ENCODE measurements at places on chromosomes 3 and 15. TPM values are rescaled to one million over a fixed set of nuclear protein-coding genes. Genes with fewer than 3 reads are reported as not detected.

GRCh38 chr15:65466901-65467300, 44.2 kb upstream of the IGDCC4 start:
- H3K4me3 ChIP-seq, result no peak overlapping the region
- no peak for DNase-seq
- H3K27ac ChIP-seq, result no peak overlapping the region

DNA sequence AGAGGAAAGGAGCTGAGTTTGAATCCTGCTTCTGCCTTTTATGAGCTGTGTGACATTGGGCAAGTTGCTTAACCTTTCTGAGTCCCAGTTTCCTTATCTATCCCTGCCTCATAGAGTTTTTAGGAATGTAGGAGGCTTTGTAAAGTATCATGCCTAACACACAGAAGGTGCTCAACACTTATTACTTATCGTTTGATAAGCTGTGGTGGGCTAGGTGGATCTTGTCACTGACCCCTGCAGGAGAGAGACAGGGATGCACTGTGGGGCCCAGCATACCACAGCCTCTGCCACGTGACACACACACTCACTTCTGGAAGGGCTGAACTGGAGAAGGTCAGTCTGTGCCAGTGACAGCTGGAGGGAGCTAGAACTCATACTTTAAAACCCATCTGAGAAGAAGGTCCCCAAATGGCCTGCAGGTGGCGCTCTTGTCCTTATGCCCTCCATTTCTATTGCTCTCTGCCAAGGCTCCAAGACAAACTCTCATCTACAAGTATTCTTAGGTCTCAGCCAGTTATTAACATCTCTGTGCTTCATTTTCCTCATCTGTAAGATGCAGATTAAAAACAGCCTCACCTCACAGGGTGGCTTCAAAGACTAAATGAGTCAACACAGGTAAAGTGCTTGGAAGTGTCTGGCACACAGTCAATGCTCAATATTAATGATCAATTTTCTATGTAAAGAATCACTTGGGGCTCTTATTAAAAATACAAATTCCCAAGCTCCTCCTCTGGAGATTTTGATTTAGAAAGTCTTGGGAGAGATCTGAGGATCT, 57.5 kb upstream of the HACD2 start:
- no peaks in the 10 kb centered on the region for H3K27me3 ChIP-seq
- no peak overlapping the region for H3K27ac ChIP-seq
- H3K4me1 ChIP-seq, result no peaks in the 10 kb centered on the region
- no peak overlapping the region for H3K4me3 ChIP-seq
- DNase-seq, result peak; percentile 77

GRCh38 chr15:69979262-69979661, 118.5 kb downstream of the TLE3 start:
- no peak overlapping the region for H3K27ac ChIP-seq
- no peak overlapping the region for H3K4me3 ChIP-seq
- H3K4me1 ChIP-seq, result no peaks in the 10 kb centered on the region
- no peaks in the 10 kb centered on the region for H3K36me3 ChIP-seq
- H3K27me3 ChIP-seq, result no peaks in the 10 kb centered on the region

- no peaks in the 10 kb centered on the region for H3K36me3 ChIP-seq
- no peak for DNase-seq
- no peaks in the 10 kb centered on the region for H3K4me1 ChIP-seq
- no peak overlapping the region for H3K4me3 ChIP-seq
Measured at GRCh38 chr3:197021729-197022404, 7.8 kb downstream of the MELTF start.

DNA sequence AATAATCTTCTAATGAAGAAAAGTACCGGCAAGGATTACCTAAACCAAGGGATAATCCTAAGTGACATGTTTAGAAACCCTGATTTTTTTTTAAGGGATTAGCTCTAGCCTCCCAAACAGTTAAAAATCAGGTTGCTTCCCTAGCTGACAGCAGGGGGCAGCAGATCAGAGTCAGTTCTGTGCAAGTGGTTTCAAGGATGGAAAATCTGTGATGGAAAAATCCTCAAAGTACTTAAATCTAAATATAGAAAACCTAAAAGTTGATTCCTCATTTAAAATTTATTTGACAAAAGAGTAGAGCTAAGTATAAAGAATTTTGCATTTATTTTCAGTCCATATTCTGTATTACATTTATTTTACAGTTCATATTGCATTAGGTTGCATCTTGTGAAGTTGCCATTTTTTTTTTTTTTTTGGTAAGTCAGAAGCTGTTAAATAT, 107.6 kb downstream of the PEX5L start:
- H3K27me3 ChIP-seq, result no peaks in the 10 kb centered on the region
- peak; percentile 38 for DNase-seq
- H3K4me1 ChIP-seq, result no peaks in the 10 kb centered on the region
- no peaks in the 10 kb centered on the region for H3K36me3 ChIP-seq

DNA sequence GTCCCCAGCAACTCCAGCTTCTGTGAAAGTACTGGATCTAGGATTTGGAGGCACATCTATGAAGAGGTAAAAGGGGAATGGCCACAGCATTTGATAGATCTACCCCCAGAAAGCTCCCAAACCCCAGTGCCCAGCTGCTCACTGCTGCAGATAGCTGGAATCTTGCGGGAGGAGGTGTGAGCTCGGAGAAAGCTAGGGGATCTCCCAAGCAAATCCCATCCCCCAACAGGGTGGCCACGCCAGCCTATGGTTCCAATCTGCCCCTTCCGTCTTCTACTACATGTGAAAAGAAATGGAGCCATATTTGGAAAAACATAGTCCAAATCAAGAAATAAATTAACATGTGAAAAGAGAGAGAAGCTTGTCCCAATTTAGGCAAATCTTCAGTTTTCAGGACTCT, 42.0 kb downstream of the SEMA5B start:
- no peaks in the 10 kb centered on the region for H3K36me3 ChIP-seq
- H3K4me1 ChIP-seq, result no peaks in the 10 kb centered on the region
- DNase-seq, result no peak
- no peak overlapping the region for H3K27ac ChIP-seq

GRCh38 chr3:51975852-51976549, 1.1 kb downstream of the ABHD14A start:
- H3K27ac ChIP-seq, result peak overlapping the region; percentile 74
- H3K4me1 ChIP-seq, result peaks cover 12% of the 10 kb centered on the region
- H3K36me3 ChIP-seq, result no peaks in the 10 kb centered on the region
- peak overlapping the region; percentile 71 for H3K4me3 ChIP-seq

GRCh38 chr3:56188201-56188600, 280.1 kb downstream of the ERC2 start:
- H3K27ac ChIP-seq, result no peak overlapping the region
- no peak overlapping the region for H3K4me3 ChIP-seq
- no peaks in the 10 kb centered on the region for H3K36me3 ChIP-seq
- H3K27me3 ChIP-seq, result no peaks in the 10 kb centered on the region

- peak overlapping the region; percentile 99 for H3K27ac ChIP-seq
- H3K36me3 ChIP-seq, result no peaks in the 10 kb centered on the region
- H3K4me1 ChIP-seq, result peaks cover 34% of the 10 kb centered on the region
- H3K27me3 ChIP-seq, result no peaks in the 10 kb centered on the region
- peak; percentile 65 for DNase-seq
- H3K4me3 ChIP-seq, result peak overlapping the region; percentile 95
Measured at GRCh38 chr3:192917028-192917403, 640 bp downstream of the MB21D2 start.

DNA sequence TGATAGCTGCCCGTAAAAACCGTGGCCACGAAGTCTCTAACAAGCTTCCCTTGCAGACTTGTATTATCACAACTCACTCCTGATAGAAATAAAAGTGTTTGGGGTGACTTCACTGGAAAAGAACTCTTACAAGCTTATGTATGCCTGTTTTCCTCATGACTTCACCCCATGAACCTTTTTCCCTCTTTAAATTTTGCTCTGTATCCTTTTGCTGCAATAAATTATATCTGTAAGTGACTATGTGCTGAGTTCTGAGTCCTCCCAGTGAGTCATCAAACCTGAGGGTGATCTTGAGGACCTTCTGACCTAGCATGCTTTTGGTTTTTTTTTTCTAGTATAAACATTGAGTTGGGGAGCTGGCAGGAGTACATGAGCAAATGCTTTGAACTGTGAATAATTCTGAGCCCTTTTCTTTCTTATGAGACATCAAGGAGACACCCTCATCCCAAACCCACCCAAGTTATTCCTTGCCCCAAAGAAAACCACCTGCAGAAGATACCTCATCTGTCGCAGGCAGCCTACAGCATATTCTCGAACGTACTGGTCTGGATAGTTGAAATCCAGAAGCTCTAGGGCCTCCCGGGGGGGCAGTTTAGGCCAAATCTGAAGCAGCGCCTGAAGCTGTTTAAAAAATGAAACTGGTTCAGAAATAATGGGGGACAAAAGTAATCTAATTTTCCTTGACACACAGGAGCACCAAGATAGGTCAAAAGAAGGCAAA, 85.9 kb downstream of the FAIM start:
- DNase-seq, result no peak
- no peaks in the 10 kb centered on the region for H3K36me3 ChIP-seq
- H3K27ac ChIP-seq, result no peak overlapping the region
- no peak overlapping the region for H3K4me3 ChIP-seq
- no peaks in the 10 kb centered on the region for H3K4me1 ChIP-seq

DNA sequence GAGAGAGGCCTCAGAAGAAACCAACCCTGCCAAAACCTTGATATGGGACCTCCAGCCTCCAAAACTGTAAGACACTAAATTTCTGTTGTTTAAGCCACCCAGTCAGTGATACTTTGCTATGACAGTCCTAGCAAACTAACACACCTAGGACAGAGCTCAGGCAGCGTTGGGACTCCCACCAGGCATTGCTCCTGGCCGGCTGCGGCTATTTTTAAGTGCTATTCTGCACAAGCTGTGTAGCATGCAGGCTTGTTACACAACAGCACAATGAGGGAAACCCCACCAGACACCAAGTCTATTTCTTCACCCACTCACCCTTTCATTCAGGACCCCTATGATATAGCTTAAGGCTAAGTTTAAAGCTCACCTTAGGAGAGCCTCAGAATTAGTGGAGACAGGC, 47.0 kb upstream of the GNB5 start:
- H3K27ac ChIP-seq, result no peak overlapping the region
- H3K27me3 ChIP-seq, result no peaks in the 10 kb centered on the region

GRCh38 chr3:60289341-60290121, 961.7 kb downstream of the FHIT start:
- H3K36me3 ChIP-seq, result no peaks in the 10 kb centered on the region
- H3K4me3 ChIP-seq, result no peak overlapping the region
- no peaks in the 10 kb centered on the region for H3K27me3 ChIP-seq

DNA sequence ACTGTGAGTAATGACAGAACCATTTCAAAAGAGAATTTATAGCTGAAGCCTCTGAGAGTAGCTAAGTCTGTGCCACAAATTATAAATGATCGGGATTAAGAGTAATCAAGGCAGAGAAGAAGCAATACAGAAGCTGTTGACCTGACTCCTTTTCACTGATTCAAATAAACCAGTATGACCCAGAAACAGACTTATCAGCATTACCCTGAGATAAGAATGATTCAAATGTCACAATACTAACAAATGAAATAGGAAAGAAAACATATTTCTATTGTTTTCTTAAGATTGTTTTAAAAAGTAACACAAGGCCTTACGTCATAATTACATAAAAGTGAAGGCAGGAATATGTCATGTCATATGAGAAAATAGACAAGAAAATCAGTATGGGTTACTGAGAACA, 1534.6 kb downstream of the SI start:
- no peaks in the 10 kb centered on the region for H3K36me3 ChIP-seq
- no peak overlapping the region for H3K27ac ChIP-seq
- no peak for DNase-seq
- H3K4me3 ChIP-seq, result no peak overlapping the region
- H3K4me1 ChIP-seq, result no peaks in the 10 kb centered on the region

DNA sequence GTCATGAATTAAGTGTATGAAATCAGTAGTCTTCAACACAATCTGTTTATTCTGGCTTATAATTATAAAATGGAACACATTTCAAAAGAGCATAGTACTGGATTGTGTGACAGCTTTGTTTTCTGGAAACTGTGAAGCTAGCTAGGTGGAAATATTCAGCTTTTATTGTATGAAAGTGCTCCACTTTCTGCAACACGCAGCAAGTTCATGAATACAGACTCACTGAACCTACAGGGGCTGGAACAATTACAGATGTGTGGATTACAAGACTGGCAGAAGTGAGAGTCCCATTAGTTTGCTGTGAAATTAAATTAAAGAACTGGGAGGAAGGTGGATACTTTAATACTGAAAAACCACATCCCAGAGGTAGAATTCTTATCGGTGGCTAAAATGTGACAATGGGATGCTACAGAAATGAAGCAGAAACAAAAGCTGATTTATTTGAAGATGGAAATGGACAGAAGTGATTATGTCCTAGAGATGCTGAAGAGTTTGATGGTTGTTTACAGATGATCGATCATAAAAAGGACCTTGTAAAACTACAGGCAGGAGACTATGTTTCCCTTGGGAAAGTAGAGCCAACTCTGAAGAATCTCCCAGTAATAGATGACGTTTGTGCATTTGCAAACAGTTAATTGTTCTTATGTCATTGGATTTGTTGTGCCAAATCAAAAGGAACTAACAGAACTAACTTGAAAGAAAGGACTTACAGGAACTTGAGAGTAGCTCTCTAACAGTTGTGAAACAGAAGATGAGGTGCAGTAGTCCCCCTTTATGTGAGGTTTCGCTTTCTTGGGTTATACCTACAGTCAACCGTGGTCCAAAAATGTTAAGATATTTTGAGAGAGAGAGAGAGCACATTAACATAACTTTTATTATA, 15.7 kb downstream of the TF start:
- no peaks in the 10 kb centered on the region for H3K4me1 ChIP-seq

DNA sequence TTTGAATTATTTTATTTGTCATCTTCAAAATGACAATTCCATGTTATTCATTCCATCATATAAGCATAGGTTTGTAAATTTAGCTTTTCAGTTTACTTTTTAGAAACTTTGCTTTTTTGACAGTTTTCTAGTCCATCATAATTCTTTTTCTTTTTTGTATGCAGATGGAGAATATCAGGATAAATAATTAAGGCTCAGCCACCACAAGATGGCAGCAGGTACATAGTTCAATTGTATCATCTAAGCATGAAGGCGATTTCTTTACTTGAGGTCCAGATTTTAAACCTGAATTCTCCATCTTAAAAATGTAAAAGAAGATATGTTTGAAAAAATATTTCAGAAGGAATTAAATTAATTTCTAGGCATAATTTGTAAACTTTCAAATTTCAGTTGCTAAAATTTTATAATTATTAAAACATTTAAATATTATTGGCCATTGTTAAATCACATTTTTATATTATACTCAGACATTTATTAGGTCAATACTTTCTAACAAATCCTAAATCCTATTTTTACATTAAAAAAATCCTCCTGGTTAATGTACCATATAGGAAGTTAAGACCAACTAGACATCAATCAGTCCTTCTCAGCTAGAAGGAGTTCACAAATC, 15.1 kb downstream of the PLSCR5 start:
- peak; percentile 39 for DNase-seq
- H3K4me3 ChIP-seq, result no peak overlapping the region
- H3K4me1 ChIP-seq, result 0 out of 2 replicates have a peak, but pooled peaks cover 2% of the 10 kb centered on the region
- no peak overlapping the region for H3K27ac ChIP-seq
- H3K27me3 ChIP-seq, result no peaks in the 10 kb centered on the region

GRCh38 chr3:172782235-172782634, 31.7 kb downstream of the ECT2 start:
- no peaks in the 10 kb centered on the region for H3K27me3 ChIP-seq
- H3K36me3 ChIP-seq, result peaks cover 1% of the 10 kb centered on the region
- no peak overlapping the region for H3K27ac ChIP-seq
- no peaks in the 10 kb centered on the region for H3K4me1 ChIP-seq

The SERINC4 gene
- total RNA-seq, result 0.23 TPM

The TMEM39A gene
- total RNA-seq, result 50.7 TPM

The IQSEC1 gene
- 40.0 TPM for total RNA-seq

The IL17RC gene
- total RNA-seq, result 8.5 TPM

The CIP2A gene
- 26.9 TPM for total RNA-seq

The SLC28A2 gene
- total RNA-seq, result 0.11 TPM

The RTP3 gene
- not detected for total RNA-seq

The DLL4 gene
- total RNA-seq, result 3.4 TPM

The BUB1B gene
- total RNA-seq, result 62.7 TPM

Measured in Caco-2 (cell line).